ENCODE measurements at places on chromosomes 3 and 15.
A peak's percentile ranks its signal among the peaks of the same experiment; 100 is the strongest.

- no peak for DNase-seq
Measured at GRCh38 chr15:49424954-49425353, 1.9 kb downstream of the FGF7 start.

- no peak for DNase-seq
Measured at GRCh38 chr3:45437383-45437782, 49.0 kb downstream of the LARS2 start.

- DNase-seq = no peak
Measured at GRCh38 chr3:143298380-143298779, 178.8 kb downstream of the CHST2 start.

GRCh38 chr3:114218006-114218405 lies 19.4 kb downstream of the ZNF80 start:
- DNase-seq = no peak

- DNase-seq = no peak
Measured at GRCh38 chr3:127482216-127483004, 108.1 kb downstream of the TPRA1 start.

DNA sequence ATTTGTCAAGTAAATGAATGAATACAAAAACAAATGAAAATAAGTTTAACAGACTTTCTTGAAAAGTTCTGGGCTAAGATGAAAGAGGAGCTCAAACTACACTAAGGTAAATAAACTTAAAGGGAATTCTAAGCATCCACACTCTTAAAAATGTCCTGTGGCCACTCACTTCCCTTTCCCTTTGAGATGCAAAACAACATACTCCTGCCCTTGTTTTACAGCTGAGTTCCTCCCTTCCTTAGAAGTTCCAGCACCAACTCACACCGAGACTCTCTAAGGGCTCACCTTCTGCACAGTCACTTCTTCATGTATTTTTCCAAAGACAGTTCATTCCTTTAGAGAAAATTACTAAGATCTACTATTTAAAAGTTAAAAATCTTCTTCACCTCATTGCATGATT lies 123.3 kb upstream of the CMC1 start:
- DNase-seq = no peak

- no peak for DNase-seq
Measured at GRCh38 chr3:196238612-196239560, 22.6 kb downstream of the SLC51A start.

DNA sequence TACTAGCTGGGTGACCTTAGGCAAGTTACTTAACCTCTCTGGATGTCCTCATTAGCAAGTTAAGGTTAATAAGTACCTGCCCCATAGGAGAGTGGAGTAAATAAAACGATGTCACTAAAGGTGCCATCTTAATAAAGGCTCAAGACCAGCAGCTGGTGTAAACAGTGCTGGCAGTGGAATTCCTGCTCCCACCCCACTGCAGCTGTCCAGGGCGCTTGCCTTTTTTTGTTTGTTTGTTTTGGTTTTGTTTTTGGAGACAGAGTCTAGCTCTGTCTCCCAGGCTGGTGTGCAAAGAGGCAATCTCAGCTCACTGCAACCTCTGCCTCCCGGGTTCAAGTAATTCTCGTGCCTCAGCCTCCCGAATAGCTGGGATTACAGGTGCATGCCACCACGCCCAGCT lies 28.9 kb downstream of the IDH3A start:
- no peak for DNase-seq

DNA sequence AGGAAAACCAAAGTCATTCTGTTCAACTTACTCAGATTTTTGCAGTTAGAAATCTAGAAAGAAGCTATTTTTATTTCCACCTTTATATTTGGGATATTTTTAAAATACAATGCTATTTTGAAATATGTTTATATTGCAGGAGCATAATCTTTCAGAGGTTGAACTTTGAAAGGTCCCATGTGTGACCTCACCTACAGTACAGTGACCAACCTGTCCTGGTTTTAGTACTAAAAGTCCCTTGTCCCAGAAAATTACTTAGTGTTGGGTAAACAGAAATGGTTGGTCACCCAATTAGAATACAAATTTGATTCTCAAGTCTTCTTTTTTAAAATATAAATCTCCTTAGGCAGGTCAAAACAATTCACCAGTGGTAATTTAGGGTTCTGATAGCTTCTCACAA lies 141.6 kb upstream of the FRMD4B start:
- DNase-seq = no peak

- DNase-seq = peak; percentile 48
Measured at GRCh38 chr3:44712455-44713075, at the start of gene ZNF502. TSS of gene ZNF502 (plus strand) at chr3:44712660. CDS start at chr3:44720262, 7,602 bp downstream.

- no peak for DNase-seq
Measured at GRCh38 chr3:34363881-34364280, 565.5 kb downstream of the PDCD6IP start.

DNA sequence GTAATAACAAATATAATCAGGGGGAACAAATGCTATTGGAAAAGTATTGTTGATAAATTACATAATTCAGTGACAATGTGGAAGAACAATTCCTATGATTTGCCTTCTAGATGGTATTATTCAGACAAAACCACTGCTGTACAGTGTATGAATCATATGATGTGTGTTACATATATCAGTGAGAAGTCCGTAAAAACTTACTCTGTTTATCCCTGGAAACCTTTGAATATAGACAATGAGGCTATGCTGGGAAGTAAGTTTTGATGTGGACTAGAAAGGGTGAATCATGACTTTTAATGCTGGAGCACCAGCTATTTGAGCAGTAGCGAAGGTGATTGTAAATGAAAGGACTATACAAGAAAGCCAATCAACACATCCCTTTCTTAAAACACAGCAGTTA lies 17.9 kb downstream of the C3orf38 start:
- DNase-seq = no peak

GRCh38 chr15:33547876-33548275 lies 237.1 kb downstream of the RYR3 start:
- no peak for DNase-seq

DNA sequence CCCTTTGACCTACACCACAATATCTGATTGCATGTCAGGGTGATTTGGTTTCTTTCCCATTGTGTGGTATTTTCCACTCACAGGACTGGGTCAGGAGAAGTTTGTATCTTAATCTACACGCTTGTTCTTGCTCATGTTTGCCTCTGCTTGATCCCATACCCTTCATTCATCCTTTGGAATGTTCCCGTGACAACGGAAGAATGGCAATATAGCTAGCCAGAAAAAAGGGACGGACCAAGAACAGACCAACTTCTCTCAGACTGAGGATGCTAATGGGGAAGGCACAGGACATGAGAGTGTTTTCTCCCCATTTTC lies 7.8 kb upstream of the THSD4 start:
- no peak for DNase-seq
